ENCODE measurements at places on chromosomes 2 and 18. TPM values are rescaled to one million over a fixed set of nuclear protein-coding genes. Genes with fewer than 3 reads are reported as not detected.
A peak's percentile ranks its signal among the peaks of the same experiment; 100 is the strongest.

- DNase-seq = no peak
Observed at GRCh38 chr2:64861452-64862397, 127.5 kb upstream of the SLC1A4 start.

- DNase-seq = peak; percentile 20
Observed at GRCh38 chr2:191995285-191995684, 148.4 kb upstream of the CAVIN2 start.

VWC2L gene
- not detected for total RNA-seq

NDC80 gene
- total RNA-seq = 26.0 TPM
